ENCODE measurements at places on chromosomes 7 and 10. TPM values are rescaled to one million over a fixed set of nuclear protein-coding genes. Genes with fewer than 3 reads are reported as not detected.
A peak's percentile ranks its signal among the peaks of the same experiment; 100 is the strongest.

TRIM50 gene
- 2.2 TPM for total RNA-seq

HNRNPH3 gene
- 106 TPM for total RNA-seq

EBLN1 gene
- total RNA-seq, result not detected

CLDN4 gene
- 0.84 TPM for total RNA-seq

COBL gene
- 0.75 TPM for total RNA-seq

CHCHD1 gene
- 13.7 TPM for total RNA-seq

PHKG1 gene
- total RNA-seq, result 9.3 TPM

TEX47 gene
- total RNA-seq, result not detected

PPP1R17 gene
- total RNA-seq, result not detected

ZNF425 gene
- 1.3 TPM for total RNA-seq

GFRA1 gene
- total RNA-seq, result 10.3 TPM

PAPOLB gene
- 0.54 TPM for total RNA-seq

TUBAL3 gene
- not detected for total RNA-seq

DNA sequence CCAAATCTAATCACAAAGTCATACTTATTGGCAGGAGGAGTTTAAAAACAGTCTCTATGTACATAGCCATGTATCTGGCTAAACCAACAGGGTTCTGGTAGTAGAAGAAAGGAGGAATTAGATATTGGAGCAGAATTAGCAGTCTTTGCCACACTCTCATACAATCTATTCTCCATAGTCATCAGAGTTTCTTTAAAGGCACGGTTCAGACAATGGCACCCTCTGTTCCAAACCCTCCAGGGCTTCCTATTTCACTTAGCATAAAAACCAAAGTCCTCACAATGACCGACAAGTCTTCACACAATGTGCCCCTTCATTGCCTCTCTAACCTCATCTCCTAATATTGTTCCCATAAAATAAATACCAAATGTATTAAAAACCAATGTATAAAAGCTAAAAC lies 12.7 kb downstream of the ZNF438 start:
- no peaks in the 10 kb centered on the region for H3K27me3 ChIP-seq
- no peak for DNase-seq
- peaks cover 5% of the 10 kb centered on the region for H3K4me1 ChIP-seq
- no peak overlapping the region for H3K27ac ChIP-seq

GRCh38 chr7:122064971-122065370 lies 79.1 kb downstream of the AASS start:
- no peak overlapping the region for H3K27ac ChIP-seq
- no peaks in the 10 kb centered on the region for H3K27me3 ChIP-seq
- DNase-seq, result no peak
- H3K4me3 ChIP-seq, result no peak overlapping the region
- H3K36me3 ChIP-seq, result no peaks in the 10 kb centered on the region

GRCh38 chr7:111711426-111712065 lies 149.3 kb upstream of the IMMP2L start:
- no peaks in the 10 kb centered on the region for H3K27me3 ChIP-seq
- DNase-seq, result no peak
- H3K4me1 ChIP-seq, result no peaks in the 10 kb centered on the region
- no peak overlapping the region for H3K27ac ChIP-seq
- no peaks in the 10 kb centered on the region for H3K36me3 ChIP-seq
- H3K4me3 ChIP-seq, result no peak overlapping the region

GRCh38 chr10:122490786-122491680 lies 29.7 kb downstream of the HTRA1 start:
- H3K27me3 ChIP-seq, result no peaks in the 10 kb centered on the region
- H3K4me3 ChIP-seq, result no peak overlapping the region
- H3K4me1 ChIP-seq, result peaks cover 3% of the 10 kb centered on the region
- no peak overlapping the region for H3K27ac ChIP-seq
- H3K36me3 ChIP-seq, result no peaks in the 10 kb centered on the region

GRCh38 chr7:99000904-99001465 lies 122.7 kb downstream of the TRRAP start:
- no peaks in the 10 kb centered on the region for H3K27me3 ChIP-seq
- peaks cover 5% of the 10 kb centered on the region for H3K36me3 ChIP-seq
- H3K4me3 ChIP-seq, result no peak overlapping the region
- no peaks in the 10 kb centered on the region for H3K4me1 ChIP-seq
- H3K27ac ChIP-seq, result no peak overlapping the region
- peak; percentile 18 for DNase-seq

GRCh38 chr7:2465928-2466327 lies 10.3 kb downstream of the GRIFIN start:
- H3K4me3 ChIP-seq, result no peak overlapping the region
- no peaks in the 10 kb centered on the region for H3K36me3 ChIP-seq
- DNase-seq, result no peak
- no peaks in the 10 kb centered on the region for H3K4me1 ChIP-seq

DNA sequence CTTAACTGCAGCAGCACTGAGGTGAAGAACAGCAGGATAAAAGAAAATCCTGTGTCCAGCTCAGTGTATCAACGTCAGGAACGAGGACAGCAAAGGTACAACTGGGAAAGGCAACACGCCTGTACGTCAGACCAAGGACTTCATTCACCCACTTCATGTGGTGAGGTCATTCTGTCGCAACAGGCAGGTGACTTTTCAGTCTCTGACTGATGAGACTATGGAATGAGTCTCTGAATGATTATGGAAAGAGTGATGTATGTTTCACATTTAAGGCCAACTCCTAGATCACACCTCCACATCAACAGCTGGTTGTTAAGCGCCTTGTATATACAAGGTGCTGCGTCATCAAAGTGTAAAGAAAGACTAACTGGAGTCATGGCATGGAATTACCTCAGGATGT lies 297.6 kb upstream of the SP8 start:
- H3K27ac ChIP-seq, result no peak overlapping the region
- no peak for DNase-seq
- H3K27me3 ChIP-seq, result no peaks in the 10 kb centered on the region
- H3K4me1 ChIP-seq, result no peaks in the 10 kb centered on the region

GRCh38 chr7:587767-588166 lies 68.1 kb upstream of the PDGFA start:
- H3K27ac ChIP-seq, result no peak overlapping the region
- H3K4me1 ChIP-seq, result no peaks in the 10 kb centered on the region
- no peaks in the 10 kb centered on the region for H3K36me3 ChIP-seq
- DNase-seq, result peak; percentile 88
- no peak overlapping the region for H3K4me3 ChIP-seq

- H3K36me3 ChIP-seq, result no peaks in the 10 kb centered on the region
- H3K27me3 ChIP-seq, result no peaks in the 10 kb centered on the region
- no peak overlapping the region for H3K27ac ChIP-seq
- H3K4me3 ChIP-seq, result no peak overlapping the region
- no peaks in the 10 kb centered on the region for H3K4me1 ChIP-seq
Measured at GRCh38 chr10:3538291-3538655, 246.7 kb downstream of the KLF6 start.

- peak overlapping the region; percentile 64 for H3K27ac ChIP-seq
- no peak for DNase-seq
- no peaks in the 10 kb centered on the region for H3K4me1 ChIP-seq
- H3K4me3 ChIP-seq, result peak overlapping the region; percentile 73
- H3K36me3 ChIP-seq, result no peaks in the 10 kb centered on the region
Measured at GRCh38 chr10:32057036-32057372, 779 bp upstream of the KIF5B start.

GRCh38 chr7:776992-777727 lies 50.1 kb upstream of the PRKAR1B start:
- no peak overlapping the region for H3K27ac ChIP-seq
- H3K36me3 ChIP-seq, result no peaks in the 10 kb centered on the region
- no peaks in the 10 kb centered on the region for H3K4me1 ChIP-seq
- no peak overlapping the region for H3K4me3 ChIP-seq
- DNase-seq, result no peak
- no peaks in the 10 kb centered on the region for H3K27me3 ChIP-seq

DNA sequence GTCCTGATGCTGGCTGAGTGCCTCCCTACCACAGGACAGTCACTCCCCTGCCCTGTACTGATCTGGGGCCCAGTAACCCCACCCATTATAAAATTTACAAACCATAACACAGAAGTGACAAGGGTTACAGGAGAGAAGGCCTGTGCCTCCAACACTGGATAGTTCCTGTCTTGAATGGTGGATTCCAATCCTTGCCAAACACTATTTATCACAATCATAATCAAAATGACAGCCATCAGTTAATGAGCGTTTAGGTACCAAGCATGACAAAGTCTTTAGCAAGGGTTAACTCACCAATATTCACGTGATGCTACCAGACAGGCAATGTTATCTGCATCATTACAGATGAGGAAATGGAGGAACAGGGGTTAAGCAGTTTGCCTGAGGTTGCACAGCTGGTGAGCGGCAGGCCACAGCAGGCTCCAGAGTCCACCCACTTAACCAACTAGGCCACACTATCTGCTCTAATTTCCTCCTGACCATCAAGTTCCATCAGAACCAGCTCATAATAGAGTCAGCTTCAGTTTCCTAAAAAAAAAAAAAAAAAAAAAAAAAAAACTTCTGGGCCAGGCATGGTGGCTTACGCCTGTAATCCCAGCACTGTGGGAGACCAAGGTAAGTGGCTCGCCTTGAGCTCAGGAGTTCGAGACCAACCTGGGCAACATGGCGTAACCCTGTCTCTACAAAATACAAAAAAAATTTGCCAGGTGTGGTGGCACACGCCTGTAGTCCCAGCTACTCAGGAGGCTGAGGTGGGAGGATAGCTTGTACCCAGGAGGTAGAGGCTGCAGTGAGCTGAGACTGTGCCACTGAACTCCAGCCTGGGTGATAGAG lies 14.2 kb downstream of the PDLIM1 start:
- no peak for DNase-seq
- no peak overlapping the region for H3K4me3 ChIP-seq
- no peaks in the 10 kb centered on the region for H3K36me3 ChIP-seq
- no peaks in the 10 kb centered on the region for H3K27me3 ChIP-seq
- H3K27ac ChIP-seq, result peak overlapping the region; percentile 85

DNA sequence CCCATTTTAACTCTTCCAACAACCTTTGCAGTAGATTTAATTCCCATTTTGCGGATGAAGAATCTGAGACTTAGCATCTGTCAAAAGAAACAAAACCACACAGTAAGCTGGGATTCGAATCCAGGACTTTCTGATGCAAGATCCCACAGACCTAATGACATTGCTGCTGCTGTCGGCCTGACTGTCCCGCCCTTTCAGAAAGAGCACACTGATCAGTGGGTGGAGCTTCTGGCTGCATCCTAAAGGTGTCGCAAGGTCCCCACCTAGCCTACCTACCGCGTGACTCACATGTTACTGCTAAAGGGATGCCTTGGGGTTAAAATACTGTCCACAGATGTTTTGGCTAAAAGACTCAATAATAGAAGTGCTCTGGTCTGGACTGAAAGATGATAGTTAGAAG lies 134.7 kb downstream of the EMX2 start:
- no peaks in the 10 kb centered on the region for H3K36me3 ChIP-seq
- H3K4me1 ChIP-seq, result no peaks in the 10 kb centered on the region
- no peak overlapping the region for H3K27ac ChIP-seq
- no peak overlapping the region for H3K4me3 ChIP-seq

DNA sequence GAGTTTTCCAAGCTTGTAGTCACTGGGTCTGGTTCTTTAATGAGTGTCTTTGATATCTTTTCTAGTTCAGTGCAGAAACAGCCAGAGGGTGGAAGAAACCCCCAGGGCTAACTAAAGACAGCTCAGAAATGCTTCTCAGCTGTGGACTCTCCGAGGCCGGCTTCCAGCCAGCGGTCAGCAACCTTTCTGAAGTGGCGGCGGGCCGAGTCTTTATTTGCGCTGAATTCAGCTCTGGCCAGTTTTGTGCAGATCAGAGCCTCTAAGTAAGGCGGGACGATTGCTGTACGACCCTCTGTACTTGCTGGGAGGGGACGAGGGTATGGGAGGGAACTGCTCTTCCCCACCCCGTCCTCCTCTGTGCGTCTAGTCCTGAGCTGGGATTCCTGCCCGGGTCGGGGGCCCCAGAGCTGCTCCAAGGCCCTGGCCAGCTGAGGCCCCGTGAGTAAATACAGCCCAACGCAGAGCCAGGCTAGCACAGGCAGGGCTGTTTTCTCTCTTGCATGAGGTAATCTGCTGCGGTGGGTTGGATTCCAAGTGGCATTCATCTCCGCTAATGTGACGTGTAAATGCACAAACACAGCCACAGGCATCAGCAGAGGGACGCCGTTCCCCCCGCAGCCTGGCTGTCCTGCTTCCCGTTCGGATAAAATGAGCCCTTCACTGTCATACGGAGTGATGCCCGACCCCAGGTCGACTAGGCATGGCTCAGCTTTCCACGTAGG lies 159.8 kb downstream of the PIP4K2A start:
- peaks cover 2% of the 10 kb centered on the region for H3K4me1 ChIP-seq
- peak; percentile 81 for DNase-seq
- no peak overlapping the region for H3K27ac ChIP-seq
- H3K36me3 ChIP-seq, result no peaks in the 10 kb centered on the region
- H3K27me3 ChIP-seq, result no peaks in the 10 kb centered on the region

DNA sequence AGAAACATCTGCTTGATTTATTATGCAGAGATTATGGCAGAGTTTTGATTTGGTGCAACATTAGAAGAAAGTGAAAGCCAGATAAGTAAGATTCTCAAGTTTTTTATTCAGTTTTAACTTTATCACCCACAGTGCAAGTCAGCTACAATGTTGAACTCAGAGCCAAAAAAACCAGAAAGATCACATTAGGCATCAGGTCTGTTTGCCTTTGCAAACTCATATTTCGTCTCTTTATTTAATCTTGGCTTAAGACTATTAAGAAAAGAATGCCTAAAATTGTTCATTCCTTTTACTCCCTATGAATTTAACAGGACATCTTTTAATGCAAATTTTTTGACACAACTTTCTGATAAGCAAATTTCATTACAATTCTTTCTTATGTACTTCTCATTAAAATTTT lies 76.0 kb upstream of the TMEM26 start:
- no peaks in the 10 kb centered on the region for H3K27me3 ChIP-seq
- H3K36me3 ChIP-seq, result no peaks in the 10 kb centered on the region
- H3K27ac ChIP-seq, result no peak overlapping the region
- no peak overlapping the region for H3K4me3 ChIP-seq

- H3K27ac ChIP-seq, result no peak overlapping the region
- no peak for DNase-seq
- H3K4me3 ChIP-seq, result no peak overlapping the region
- H3K27me3 ChIP-seq, result no peaks in the 10 kb centered on the region
- no peaks in the 10 kb centered on the region for H3K36me3 ChIP-seq
Measured at GRCh38 chr7:50475340-50475739, 25.2 kb upstream of the FIGNL1 start.

DNA sequence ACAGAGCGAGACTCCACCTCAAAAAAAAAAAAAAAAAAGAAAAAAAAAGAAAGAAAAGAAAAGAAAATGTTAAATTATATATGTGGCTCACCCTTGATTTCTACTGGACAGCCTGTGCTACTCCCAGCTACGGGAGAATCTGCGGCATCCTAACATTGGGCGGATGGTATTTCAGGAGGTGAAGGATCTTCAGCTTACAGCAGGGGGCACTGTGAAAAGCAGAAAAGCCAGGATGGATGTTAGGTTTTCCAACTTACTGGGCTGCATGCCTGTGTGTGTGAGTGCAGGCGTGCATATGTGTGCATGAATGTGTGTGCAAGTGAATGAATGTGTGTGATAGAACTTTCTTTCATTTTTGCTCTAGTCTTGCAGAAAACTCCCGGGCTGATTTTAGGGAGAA lies 1066.5 kb downstream of the TYW1 start:
- no peak overlapping the region for H3K27ac ChIP-seq
- no peak for DNase-seq
- no peak overlapping the region for H3K4me3 ChIP-seq

GRCh38 chr10:131533846-131534526 lies 222.5 kb upstream of the TCERG1L start:
- H3K27ac ChIP-seq, result no peak overlapping the region
- H3K27me3 ChIP-seq, result no peaks in the 10 kb centered on the region
- no peak overlapping the region for H3K4me3 ChIP-seq
- no peaks in the 10 kb centered on the region for H3K36me3 ChIP-seq
- H3K4me1 ChIP-seq, result no peaks in the 10 kb centered on the region
